ENCODE measurements at places on chromosomes 3 and 15.

DNA sequence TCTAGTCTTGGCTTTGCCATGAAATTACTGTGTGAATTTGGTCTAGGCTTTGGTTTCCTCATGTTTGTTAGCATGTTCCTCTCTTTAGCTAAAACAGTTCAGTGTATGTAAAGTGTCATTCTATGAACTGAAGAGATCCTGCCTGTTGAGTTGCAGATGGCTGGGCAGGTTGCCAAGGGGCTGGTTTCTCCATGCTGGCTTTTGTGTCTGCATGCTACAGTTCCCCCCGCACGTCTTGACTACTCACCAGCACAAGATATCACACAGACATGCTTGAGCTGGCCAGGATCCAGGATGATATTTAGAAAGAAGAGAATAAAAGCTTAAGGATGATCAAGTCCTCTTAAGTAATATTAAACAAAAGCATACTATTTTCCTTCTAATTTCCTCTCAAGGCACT, 90.2 kb downstream of the CERS3 start:
- DNase-seq: no peak

GRCh38 chr3:10242182-10243065, 5.8 kb upstream of the TATDN2 start:
- no peak for DNase-seq

- no peak for DNase-seq
Observed at GRCh38 chr3:196135693-196136639, 54.1 kb upstream of the TFRC start.

DNA sequence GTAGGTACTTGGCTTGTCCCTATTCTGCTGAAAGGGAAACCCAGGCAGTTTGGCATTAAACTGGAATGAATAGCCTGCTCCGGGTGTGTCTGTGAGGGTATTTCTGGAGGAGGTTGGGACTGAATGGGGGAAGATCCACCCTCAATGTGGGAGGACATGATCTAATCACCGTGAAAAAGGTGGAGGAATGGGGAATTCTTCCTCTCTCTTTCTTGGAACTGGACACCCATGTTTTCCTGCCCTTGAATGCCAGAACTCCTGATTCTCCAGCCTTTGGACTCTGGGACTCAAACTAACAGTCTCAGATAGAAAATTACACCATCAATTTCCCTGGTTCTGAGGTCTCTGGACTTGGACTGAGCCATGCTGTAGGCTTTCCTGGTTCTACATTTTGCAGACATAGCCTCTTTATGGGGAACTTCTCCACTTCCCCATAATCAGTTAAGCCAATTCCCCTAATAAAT, 391.7 kb downstream of the EDEM1 start:
- DNase-seq: no peak

GRCh38 chr3:5123937-5124336, 1.8 kb downstream of the ARL8B start:
- DNase-seq: no peak

DNA sequence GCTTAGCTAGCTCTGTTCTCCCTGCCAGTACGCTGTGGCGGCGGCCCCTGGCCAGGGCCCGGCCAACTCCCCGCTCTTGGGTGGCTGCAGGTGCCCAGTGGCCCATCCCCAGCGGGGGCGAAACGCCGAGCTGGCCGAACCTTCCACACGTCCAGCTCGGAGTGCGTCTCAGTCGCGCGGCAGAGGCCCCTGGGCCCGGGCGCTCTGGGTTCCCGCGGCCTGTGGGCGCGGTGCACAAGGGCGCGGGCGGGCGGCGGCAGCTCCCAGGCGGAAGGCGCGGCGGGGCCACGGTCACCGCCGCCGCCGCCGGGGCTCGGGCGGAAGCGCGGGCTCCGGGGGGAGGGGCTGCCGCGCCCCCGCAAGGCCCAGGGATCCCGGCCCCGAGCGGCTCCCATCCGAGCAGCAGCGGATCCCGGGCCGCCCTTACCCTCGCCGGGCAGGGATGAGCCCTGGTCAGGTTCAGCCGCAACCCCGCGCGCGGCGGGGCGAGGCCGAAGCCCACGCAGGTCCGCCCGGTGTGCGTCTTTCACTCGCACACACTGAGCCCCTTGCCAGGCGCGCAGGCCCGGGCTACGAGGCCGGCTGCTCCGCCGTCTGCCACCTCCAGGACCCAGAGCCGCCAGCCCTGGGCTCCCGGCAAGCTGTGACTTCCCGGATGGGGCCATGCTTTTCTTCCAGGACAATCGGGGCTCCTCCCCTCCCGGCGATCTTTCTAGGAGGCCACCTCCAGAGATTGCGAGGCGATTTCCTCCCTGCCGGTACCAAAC, 54.2 kb downstream of the CCDC54 start:
- peak; percentile 19 for DNase-seq

GRCh38 chr15:29711531-29711930, 110.7 kb downstream of the TJP1 start:
- DNase-seq: no peak

GRCh38 chr15:40103864-40104271, 4.8 kb downstream of the BMF start:
- DNase-seq: no peak

DNA sequence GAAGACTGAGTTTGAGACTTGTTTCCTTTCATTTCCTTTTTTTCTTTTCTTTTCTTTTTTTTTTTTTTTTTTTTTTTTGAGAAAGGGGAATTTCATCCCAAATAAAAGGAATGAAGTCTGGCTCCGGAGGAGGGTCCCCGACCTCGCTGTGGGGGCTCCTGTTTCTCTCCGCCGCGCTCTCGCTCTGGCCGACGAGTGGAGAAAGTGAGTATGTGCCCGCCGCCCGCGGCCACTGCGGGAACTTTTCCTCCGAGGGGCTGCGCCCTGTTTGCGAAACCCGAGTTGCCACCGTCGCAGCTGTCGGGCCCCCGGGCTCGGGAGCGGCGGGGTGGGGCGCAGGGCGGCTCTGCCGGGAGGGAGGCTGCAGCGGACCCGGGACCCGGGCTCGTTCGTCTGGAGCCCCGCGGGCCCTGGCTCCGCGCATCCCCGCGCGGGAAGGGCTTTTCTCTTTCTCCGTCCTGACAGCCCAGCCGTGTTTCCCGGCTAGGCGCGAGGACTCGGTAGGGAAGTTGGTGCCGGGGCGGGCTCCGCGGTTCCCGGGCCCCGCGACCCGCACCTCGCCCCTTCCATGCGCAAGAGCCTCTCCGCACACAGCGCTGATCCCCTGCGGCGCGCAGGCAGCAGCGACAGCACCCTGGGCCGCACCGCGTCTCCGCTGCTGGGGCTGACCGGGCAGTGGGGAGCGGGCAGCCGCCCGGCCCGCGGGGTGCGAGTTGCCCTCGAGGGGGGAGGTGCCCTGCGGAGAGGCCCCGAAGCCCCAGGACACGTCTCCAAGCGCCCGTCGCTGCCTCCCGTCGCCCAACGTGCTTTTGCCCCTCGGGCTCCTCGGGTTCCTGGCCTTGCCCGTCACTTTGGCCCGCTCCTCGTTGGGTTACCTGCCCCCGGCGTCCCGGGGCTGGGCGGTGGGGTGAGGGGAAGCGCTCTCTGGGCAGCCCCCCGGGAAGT, 1.4 kb downstream of the IGF1R start:
- peak; percentile 48 for DNase-seq

DNA sequence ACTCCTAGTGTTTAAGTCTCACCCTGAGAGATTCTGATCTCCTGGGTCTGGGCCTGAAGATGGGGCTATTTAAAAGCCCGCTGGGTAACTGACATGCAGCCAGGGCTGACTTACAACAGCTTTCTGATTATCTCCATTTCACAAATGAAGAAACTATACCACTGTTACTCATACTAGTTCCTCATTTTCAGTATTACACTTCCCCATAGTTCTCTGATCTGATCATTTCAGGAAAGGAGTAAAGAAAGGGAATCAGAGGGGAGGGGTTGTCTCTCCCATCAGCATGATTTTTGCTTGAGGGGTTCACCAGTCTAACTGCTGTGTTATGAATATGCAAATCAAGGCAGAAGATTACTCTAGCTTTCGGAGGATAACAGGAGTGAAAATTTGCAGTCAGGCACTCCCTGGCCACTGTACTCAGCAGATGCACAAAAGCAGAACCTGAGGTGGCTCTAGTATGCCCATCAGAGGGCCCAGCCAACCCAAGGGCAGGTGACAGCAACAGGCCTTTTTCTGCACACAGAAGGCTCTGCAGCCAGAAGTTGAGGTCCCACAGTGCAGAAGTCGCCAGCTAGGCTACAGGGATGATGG, 59.4 kb downstream of the DAPK2 start:
- no peak for DNase-seq

- no peak for DNase-seq
Observed at GRCh38 chr15:48965972-48966371, 2.3 kb upstream of the SHC4 start.

GRCh38 chr3:122493296-122493695, 21.4 kb downstream of the KPNA1 start:
- DNase-seq: no peak

DNA sequence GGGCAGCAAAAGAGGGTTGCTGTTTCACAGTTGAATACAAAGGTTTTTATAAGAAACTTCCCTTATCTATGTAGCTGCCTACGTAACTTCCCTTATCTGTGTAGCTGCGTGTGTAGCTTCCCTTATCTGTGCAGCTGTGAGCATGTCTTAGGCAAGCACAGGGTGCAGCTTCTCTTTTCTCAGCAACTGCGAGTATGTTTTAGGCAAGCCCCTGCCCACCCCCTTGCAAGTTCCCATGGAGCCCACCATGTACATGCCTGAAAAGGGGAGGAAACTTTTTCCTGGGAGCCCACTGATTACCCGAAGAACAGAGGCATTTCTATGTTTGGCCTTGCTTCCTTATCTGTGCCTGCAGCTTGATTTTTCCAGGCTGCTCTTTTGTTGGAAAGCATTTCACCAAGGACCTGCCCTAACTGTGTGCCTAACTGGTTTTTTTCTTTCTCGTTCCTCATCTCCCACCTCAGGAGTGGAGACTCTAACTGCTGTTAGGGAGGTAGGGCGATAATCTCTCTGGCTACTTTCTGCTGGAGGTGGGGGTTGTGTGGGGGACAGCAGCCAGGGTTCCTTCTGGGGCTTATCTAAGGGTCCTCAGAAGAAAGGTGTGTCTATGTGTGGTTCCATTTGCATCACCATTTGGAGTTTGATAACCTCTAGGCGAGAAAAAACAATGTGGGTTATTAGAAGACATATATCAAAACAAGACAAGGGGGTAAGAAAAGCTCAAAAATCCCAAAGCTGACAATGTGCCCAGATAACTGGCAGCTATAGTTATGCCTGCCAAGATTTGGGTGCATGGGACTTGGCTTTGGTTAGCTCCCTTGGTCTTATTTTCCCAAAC, 26.0 kb downstream of the SORD start:
- DNase-seq: peak; percentile 46

GRCh38 chr3:126340943-126341754, 16.1 kb downstream of the KLF15 start:
- no peak for DNase-seq

GRCh38 chr15:73004462-73004861, 47.8 kb upstream of the NEO1 start:
- DNase-seq: no peak

Measured in hematopoietic multipotent progenitor cell treated with erythropoietin and hydrocortisone succinate and interleukin-3 and kit ligand, for 17 days (in vitro differentiated cells).